Ascending aorta (tissue), 2 donors: ENCODE measurements at places on chromosomes 2 and 18.

- no peak for DNase-seq
Measured at GRCh38 chr2:219219784-219220532, 1.2 kb upstream of the ABCB6 start.

DNA sequence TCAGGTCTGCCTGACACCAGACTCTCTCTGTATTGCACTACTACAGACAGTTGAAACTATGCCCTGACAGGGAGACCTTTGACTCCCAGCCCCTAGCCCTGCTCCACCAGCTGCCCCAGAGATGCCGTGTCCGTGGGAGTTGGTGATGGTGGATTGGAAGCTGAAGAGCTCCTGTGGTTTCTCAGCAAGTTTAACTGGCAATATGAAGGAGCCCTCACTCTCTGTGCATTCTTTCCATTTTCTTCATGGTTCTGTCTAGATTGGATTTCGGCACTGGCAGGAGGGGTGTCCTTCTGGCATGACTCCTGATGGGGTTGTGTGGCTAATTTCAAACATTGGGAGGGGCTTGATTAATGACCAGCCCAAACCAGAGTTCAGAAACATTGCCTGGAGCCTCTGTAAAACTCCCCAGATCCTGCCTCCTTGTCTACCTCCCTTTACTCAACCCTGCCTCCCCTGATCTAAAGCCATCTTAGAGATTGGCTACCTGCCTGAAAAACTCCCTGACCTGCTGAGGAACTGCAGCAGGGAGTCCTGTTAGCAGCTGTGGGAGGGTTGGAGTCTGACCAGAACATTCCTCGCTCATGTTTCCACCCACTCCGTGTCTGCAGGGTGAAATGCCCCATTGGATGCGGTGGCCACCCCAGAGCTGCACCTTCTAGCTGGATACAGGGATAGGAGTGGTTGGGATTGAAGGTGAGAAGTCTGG is 206.9 kb upstream of the SPRED2 start:
- no peak for DNase-seq

- DNase-seq = no peak
Measured at GRCh38 chr2:509888-510287, 167.3 kb downstream of the TMEM18 start.

DNA sequence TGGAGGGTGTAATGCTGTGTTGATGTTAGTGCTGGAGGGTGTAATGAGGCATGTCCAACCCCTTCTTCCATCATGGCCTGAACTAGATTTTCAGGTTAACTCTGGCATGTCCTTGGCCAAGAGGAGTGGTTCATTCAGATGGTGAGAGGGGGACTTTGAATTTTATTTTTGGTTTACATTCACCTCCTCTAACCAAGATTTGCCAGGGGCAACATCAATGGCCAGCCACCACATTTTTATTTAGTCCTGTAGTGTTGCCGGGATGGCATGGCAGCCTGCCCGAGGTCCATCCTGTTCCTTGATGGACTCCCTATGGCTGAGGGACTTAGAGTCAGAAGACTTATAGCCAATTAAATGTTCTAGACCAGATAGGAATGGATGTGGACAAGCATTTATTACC is 484.6 kb upstream of the HS6ST1 start:
- no peak for DNase-seq

DNA sequence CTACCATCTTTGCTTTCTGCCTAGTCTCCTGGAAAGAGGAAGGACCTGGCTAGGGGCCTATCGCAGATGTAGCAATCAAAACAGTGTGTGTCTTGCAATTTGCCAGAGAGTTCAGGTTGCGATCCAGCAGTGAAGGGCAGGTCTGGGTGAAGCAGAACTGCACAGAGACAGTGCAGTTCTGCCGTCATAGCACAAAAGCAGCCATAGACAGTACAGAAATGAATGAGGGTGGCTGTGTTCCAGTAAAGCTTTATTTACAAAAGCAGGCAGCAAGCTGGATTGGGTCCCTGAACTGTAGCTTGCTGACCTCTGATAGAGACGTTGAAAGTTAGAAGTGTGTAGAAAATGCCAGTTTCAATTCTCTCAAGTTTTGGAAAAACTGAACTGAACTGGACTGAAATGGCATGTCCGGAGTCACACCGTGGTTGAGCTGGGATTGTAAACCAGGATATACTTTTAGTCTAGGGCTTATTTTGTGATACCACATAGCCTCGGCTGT is 186.8 kb downstream of the LTBP1 start:
- DNase-seq = no peak

DNA sequence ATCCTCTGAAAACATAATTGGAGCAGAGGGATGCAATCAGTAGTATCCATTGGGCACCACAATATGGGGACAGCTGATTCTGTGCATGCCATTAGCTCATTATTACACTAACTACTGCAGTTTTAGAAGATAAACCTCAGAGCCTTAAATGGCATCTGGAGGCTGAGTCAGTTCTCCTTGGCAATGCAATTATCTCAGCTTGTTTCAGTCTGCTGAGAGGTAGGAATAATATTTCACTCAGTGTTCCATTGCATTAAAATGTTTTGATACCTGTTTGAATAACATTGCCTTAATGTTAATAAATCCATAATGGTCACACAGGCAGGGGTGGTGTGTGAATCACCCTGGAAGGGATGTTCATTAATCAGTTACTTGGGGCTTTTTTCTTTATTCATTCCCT is 309.6 kb downstream of the LRRTM1 start:
- DNase-seq = no peak

DNA sequence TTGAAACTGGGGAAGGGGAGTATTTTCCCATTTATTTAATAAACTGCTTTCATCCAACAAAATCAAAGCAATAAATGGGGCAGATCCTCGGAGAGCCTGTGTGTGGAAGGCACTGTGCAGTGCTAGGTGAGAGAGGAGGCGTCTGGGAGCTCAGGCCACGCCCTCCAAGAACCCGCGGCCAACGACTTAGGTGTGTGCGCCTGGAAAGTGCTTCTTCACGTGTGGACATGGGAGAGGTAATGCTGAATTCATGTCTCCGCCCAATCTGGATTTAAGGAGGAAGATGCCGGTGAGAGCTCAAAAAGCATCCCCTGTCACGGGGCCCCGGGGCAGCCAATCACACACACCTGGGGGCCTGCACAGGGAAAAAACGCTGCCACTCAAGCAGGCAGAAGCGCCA is 77.4 kb downstream of the HDAC4 start:
- DNase-seq = no peak

- DNase-seq = no peak
Measured at GRCh38 chr2:154394600-154394999, 303.9 kb upstream of the KCNJ3 start.

GRCh38 chr2:192634557-192634956 is 439.8 kb upstream of the TMEFF2 start:
- DNase-seq = no peak

GRCh38 chr2:64017811-64018700 is 1.2 kb downstream of the VPS54 start:
- no peak for DNase-seq

DNA sequence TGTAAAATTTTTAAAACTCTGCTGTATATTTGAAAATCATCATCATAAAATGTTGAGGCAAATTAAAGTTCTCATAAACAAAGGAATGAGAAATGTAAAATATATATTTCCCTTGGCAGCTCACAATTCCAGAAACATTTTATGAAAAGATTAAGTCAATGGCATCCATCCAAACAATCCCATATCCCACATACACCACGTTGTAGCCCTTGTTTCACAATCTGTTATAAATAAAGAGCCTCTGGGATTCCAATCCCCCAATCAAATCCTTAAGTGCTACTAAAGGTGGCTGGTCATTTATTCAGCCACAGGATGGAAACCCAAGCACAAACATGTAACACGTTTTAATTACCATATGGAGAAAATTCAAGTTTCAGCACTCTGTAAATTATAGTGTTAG is 51.7 kb downstream of the GFPT1 start:
- no peak for DNase-seq

DNA sequence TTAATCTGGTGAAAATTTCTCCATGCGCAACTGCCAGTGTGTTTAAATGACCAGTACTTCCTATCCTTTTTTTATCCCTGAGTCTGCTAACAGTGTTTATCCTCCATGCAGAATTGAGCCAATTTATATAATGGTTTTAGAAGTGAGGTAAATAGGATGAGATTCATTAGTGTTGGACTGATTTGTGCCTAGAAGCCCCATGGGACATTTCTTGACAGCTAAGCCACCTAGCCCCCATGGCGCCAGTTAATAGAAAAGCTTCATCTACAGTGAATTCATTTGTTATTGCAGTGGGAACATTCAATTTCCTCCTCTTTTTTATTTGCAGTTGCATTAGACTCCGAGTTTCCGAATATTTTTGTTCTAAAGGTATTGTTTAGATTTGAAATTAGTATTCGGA is 175.6 kb downstream of the ARL6IP6 start:
- DNase-seq = no peak

- no peak for DNase-seq
Measured at GRCh38 chr2:233349005-233349998, 5.0 kb upstream of the DGKD start.

- DNase-seq = no peak
Measured at GRCh38 chr2:52145005-52145404, 1113.1 kb upstream of the NRXN1 start.

- DNase-seq = no peak
Measured at GRCh38 chr18:67135981-67136380, 380.5 kb downstream of the DSEL start.

- no peak for DNase-seq
Measured at GRCh38 chr2:85410584-85411404, 628 bp upstream of the CAPG start.

DNA sequence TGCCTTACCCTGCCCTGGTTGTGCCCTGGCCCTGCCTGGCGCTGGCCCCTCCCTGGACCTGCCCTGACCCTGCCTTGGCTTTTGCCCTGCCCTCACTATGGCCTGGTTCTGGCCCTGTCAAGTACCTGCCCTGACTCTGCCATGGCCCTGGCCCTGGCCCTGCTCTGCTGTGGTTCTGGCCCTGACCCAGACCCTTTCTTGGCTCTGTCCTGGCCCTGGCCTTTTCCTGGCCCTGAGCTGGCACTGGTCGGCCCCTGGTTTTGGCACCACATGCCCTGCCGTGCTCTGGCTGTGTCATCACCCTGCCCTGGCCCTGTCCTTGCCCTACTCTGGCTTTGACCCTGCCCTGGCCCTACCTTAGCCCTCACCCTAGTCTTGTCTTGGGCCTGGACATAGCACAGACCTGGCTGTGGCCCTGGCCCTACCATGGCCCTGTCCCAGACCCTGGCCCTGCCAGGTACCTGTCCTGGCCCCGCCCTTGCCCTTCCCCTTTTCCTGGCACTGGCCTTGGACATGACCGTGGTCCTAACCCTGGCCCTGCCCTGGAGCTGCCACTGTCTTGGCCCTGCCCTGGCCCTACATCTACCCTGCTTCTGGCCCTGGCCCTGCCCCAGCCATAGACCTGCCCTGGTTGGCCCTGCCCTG is 4.8 kb upstream of the ANKRD62 start:
- no peak for DNase-seq

GRCh38 chr2:71602581-71602980 is 149.2 kb downstream of the DYSF start:
- DNase-seq = no peak

- no peak for DNase-seq
Measured at GRCh38 chr2:60042023-60042422, 511.4 kb downstream of the BCL11A start.

DNA sequence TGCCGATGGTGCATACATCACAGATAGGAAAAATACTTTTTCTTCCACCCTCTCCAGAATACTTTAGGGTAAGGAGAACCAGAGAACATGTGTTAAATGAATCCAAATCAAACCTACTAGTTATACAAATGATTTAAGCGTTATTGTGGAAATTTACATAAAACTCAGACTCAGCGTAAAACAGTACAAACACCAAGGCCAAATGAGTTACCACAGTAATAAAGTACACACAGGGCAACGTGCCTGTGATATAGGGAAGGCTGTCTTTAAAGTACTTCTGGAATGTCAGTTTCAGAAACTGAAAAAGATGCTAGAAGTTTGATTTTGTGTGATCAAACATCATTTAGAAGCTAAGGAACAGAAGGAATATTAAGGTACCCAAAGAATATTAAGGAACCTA is 46.9 kb downstream of the PTPRM start:
- no peak for DNase-seq

DNA sequence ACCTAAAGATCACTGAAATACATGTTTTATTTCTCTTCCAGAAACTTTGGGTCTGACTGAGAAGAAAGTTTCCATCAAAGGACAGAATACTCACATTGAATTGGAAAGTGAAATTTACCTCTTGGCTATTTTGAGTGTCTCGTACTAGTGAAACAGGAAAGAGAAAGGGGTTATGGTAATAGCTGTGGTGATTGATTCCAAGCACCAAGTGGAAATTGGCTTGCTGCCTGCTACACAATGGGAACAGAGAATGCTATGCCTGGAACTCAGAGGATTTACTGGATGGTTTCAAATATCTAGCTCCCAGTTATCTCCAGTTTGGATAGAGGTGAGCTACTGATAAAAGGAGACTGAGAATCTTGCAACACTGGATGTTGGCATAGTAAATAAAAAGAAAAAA is 492.8 kb upstream of the FSIP2 start:
- DNase-seq = no peak

- no peak for DNase-seq
Measured at GRCh38 chr2:71735676-71736075, 282.3 kb downstream of the DYSF start.

GRCh38 chr2:164642268-164642667 is 21.0 kb upstream of the GRB14 start:
- DNase-seq = no peak

DNA sequence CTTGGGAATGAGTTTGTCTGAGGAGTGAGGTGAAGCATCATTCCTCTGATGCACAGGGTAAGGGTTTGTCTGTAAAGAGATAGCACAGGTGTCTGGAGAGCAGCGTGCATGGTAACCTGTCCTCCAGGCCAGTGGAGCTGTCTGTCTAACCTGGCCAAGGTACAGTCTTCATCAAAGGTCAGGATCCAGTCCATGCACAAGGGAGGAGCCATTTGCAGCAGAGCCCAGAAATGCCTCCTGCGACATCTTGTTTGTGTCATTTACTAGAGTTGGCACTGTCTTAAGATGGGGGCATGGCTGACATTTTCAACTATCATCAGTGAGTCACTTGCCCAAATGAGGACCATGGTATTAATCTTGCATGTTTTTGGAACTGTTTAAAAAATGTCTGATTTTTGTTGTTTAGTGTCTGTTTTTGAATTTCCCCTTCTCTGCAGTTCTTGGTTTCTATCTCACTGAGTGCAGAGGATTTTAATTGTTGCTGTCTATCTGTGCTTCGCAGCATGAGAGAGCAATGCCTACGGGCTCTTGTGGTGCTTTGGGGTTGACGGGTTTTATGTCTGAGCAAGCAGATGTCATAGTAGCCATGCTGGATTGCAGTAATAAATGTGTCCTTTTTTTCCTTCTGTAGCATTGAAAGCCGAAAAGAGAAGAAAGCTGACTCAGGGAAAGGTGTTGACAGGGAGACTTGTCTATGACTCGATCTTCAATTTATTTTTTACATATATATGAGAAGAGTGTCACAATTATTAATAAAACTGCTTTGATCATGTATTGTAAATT is 91.3 kb downstream of the DPP4 start:
- DNase-seq = no peak

- no peak for DNase-seq
Measured at GRCh38 chr2:101433465-101433864, 41.4 kb downstream of the RFX8 start.
